COLO829 (cell line): ENCODE measurements at places on chromosomes 1 and 21.

GRCh38 chr1:22342734-22343191 lies 108.9 kb upstream of the ZBTB40 start:
- no peak for DNase-seq

DNA sequence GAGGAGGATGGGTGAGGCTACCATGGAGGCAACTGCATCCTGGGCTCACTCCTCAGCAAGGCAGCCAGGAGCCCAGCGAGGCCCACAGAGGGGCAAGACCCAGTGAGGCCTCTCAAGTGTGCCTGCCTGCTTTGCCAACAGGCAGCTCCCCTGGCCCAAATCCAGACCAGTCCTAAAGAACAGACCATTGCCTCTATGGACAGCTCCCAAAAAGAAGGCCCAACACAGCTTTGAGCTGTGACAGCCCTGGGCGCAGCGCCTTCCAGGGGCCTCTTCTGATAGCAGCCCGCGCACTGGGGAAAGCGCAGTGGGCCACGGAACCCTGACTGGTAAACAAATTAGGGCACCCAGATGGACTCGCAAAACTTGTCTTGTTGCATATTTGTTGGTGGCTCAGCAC lies 25.5 kb downstream of the C1orf198 start:
- DNase-seq: no peak

DNA sequence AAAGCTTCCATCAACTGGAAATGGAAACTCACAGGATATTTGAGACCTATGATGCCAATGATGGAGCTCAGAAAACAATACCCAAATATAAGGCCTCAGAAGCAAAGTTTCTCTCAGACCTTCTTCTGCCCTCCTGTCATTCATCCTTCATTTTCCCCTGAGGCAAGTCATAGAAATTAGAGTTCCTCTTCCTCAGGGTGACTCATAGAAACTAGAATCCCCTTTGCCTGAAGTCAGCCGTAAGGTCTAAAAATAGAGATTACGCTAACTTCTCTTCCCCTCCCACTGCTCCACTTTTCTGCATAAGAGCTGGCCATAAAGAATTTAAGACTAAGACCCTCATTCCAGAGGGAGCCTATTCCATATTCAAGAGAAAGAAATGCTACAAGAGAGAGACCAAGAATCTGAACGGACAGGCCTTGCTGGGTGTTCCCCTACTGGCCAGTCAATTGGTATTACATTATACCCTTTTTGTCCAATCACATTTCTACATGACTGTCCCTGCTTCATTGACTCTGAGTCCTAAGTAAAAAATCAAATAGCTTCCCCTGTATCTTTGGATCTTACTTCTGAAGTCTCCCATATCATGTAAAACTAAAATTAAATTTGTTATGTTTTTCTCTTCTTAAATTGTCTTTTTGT lies 994.9 kb downstream of the ADGRL2 start:
- peak; percentile 15 for DNase-seq

- DNase-seq: no peak
Observed at GRCh38 chr1:205496661-205497060, 7.8 kb upstream of the CDK18 start.

DNA sequence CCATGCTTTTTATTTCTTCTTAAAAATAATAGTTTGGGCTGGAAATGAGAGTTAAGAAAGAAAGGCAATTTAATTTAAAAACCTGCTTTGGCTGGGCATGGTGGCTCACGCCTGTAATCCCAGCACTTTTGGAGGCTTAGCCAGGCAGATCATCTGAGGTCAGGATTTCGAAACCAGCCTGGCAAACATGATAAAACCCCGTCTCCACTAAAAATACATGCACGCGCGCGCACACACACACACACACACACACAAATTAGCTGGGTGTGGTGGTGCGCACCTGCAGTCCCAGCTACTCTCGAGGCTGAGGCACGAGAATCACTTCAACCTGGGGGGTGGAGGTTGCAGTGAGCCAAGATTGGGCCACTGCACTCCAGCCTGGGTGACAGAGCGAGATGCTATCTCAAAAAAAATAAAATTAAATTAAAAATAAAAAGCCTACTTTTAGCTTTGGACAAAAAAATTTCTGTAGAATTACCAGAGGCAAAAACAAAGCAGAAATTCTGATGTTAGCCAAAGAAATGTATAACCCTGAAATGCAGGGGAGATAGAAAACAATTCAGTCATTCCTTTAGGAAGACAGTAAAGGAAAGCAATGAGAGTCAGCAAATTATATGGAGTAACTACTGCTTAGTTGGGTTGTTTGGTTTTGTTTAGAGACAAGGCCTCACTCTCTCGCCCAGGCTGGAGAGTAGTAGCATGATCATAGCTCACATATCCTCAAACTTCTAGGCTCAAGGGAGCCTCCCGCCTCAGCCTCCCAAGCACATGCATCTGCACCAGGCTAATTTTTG lies 15.7 kb upstream of the IPP start:
- DNase-seq: no peak
